KG1 (cell line): ENCODE measurements at places on chromosomes 7 and 10.

DNA sequence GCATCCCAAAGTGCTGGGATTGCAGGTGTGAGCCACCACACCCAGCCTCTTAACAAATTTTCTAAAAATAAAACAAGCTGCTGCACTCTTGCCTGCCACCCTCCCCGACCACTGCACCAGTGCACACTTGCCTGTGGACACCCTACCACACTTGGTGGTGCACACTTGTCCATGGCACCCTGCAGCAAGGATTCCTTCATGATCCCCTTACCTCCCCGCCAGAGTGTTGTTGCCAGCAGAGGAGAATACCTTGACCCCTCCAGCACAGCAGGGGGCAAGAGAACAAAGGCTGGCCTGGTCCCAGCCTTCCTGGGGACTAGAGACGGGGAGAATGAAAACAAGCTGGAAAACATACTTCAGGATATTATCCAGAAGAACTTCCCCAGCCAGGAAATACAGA, 65.9 kb upstream of the KCND2 start:
- DNase-seq = no peak

GRCh38 chr7:40638545-40639320, 503.9 kb downstream of the SUGCT start:
- no peak for DNase-seq

- no peak for DNase-seq
Observed at GRCh38 chr10:7561216-7561893, 105.4 kb downstream of the ITIH5 start.

- no peak for DNase-seq
Observed at GRCh38 chr7:69062020-69062765, 536.1 kb upstream of the AUTS2 start.

- no peak for DNase-seq
Observed at GRCh38 chr10:13453896-13454295, 74.9 kb downstream of the BEND7 start.

DNA sequence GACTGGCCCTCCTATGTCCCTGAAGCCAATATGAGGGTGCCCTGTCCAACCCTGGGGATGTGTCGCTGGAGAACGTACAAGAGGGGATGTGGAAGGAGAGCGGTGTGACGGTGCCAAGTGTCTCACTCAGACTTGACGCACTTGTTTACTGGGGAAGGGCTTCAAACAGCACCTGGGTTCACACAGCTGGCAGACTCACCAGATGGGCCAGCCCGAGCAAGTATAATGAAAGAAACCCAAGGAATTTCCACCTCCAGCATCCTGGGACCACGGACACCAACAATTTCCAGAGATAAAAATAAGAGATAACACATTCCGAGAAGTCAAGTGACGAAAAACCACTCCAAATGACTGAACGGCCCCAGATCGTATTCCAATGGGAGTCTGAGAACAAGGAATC, 5.3 kb downstream of the ATP5MF start:
- DNase-seq = no peak

DNA sequence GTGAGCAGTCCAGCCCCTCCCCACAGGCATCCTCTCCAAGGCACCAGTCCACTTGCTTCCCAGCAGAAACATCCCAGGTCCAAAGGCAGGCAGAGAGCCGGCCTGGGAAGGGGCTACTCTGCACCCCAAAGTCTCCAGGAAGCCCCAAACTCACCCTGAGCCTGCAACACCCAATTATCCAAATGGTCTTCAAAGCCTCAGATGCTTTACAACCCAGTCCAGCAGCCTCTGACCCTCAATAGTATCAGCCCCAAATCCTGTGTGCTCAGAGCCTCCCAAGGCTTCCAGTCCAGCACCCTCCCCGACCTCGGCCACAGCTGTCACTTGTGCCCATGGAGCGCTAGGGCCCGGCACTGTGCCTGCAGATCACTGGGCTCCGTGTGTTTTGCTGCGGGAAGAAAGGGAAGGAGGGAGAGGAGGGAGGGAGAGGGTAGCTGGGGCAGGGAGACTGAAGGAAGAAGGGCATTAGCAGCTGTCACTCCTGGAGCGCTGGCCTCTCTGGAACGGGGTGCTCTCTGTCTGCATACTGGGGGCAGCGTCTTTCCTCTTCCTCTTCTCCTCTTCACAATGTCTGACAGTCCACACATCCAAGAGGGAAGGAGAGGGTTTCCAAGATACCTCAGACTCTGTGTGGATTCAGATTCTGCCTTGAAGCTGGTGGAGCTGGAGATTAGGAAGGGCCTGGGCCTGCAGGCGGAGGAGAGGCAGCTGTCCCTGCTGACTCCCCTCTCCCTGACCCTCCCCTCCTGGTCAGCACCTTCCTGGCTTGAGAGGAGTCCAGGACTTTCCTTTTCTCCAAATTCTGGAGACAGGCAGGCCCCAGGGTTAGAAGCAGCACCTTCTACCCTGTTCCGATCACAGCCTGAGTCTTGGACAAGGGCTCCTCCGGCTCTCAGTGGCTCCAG, 13.2 kb downstream of the CALML5 start:
- DNase-seq = no peak

GRCh38 chr10:93198401-93199131, 124.9 kb downstream of the CYP26A1 start:
- no peak for DNase-seq

- no peak for DNase-seq
Observed at GRCh38 chr7:55120501-55121198, 101.8 kb downstream of the EGFR start.
